ENCODE measurements at places on chromosomes 12 and 14.

GRCh38 chr12:5376591-5377207, 55.2 kb upstream of the NTF3 start:
- no peak for DNase-seq

GRCh38 chr12:101267111-101267510, 12.8 kb upstream of the UTP20 start:
- no peak for DNase-seq

- DNase-seq: no peak
These were observed 70.2 kb upstream of the FBRSL1 start for GRCh38 chr12:132419631-132420246.

DNA sequence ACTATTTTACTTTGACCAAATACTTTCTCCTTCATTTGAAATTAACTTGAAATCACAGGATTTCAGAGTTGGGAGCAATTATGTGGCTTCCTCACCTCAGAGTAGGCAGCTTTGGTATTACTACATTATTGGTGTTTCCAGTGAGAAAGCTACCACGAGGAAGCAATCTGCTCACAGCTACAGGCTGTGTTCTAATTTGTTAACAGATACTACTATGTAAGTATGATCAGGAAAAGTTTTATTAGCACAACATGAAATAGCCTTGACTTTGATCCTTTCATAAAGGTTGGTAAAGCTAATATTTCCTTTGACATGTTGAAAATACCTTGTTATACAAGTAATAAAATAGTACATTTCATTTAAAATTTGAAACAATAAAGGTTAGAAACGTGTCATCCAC, 30.6 kb downstream of the TAOK3 start:
- no peak for DNase-seq

GRCh38 chr14:57692671-57693070, 173.2 kb downstream of the SLC35F4 start:
- DNase-seq: peak; percentile 8

GRCh38 chr14:65084554-65085505, 17.5 kb downstream of the MAX start:
- no peak for DNase-seq

- DNase-seq: no peak
These were observed 484 bp downstream of the RIC8B start for GRCh38 chr12:106774808-106775524.

Measured in GM04503 (cell line).